ENCODE measurements at places on chromosomes 2 and 18. TPM values are rescaled to one million over a fixed set of nuclear protein-coding genes. Genes with fewer than 3 reads are reported as not detected.

Gene FAM124B
- total RNA-seq: 0.77 TPM

Gene SPC25
- 3.8 TPM for total RNA-seq

Gene PLA2R1
- 4.0 TPM for total RNA-seq

Gene MAP4K3
- 41.7 TPM for total RNA-seq

Gene RIOK3
- total RNA-seq: 72.4 TPM

Gene SGPP2
- total RNA-seq: 8.3 TPM

Gene FAHD2A
- 35.9 TPM for total RNA-seq

Gene NTSR2
- total RNA-seq: not detected

Gene CAPN14
- 0.25 TPM for total RNA-seq

Gene PDE11A
- 0.88 TPM for total RNA-seq

Gene MEIS1
- total RNA-seq: 21.3 TPM

Gene RAMP1
- 92.2 TPM for total RNA-seq

Gene C2orf76
- 1.7 TPM for total RNA-seq

Gene NAT8
- not detected for total RNA-seq

Gene WDSUB1
- 12.4 TPM for total RNA-seq

Gene VAMP8
- total RNA-seq: 53.7 TPM

Gene TTN
- total RNA-seq: 2,894 TPM

Gene VWA3B
- 0.17 TPM for total RNA-seq

Gene QPCT
- 2.8 TPM for total RNA-seq
